ENCODE measurements at places on chromosomes 4 and X. TPM values are rescaled to one million over a fixed set of nuclear protein-coding genes. Genes with fewer than 3 reads are reported as not detected.

DNA sequence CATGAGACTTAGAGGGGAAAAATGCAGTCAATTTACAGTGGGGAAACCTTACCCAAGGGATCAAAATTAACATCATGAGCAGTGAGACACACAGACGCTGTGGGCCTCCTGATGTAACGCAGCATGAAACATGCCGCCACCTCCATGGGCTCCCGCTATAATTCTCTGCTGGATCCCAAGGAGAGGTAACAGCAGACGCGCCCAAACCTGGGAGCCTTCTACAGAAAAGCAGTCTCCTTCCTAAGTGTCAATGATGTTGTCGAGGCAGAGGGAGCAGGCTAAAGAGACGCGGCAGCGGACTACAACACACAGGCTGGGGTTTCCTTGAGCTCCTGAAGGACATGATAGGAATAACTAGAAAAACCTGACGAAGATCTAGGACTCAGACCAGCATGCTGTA is 142.3 kb downstream of the AFAP1 start:
- DNase-seq: no peak

ALPK1 gene
- 20.5 TPM for total RNA-seq

DNA sequence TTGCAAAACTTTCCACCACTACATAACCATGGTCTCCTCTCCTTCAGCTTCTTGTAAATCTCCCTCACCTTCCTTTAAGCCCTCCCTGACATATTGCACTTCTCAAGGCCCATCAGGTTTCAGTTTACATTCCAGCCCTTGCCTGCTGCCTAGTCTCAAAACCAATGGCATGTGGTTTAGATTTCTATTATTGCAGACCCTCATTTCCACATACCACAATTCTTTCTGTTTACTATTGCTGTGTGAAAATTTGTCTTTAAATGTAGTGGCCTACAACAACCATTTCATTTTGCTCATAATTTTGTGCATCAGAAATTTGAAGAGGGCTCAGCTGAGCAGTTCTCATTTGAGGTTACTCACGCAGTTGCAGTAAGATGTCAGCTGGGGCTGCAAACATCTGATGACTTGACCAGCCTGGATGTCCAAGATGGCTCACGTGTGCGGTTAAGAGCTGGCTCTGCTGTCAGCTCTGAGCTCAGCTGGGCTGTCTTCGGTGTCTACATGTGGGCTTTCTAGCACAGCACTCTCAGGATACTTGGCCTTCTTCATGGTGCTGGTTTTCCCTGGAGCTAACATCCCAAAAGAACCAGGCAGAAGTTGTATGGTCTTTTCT is 29.9 kb upstream of the SOD3 start:
- no peak for DNase-seq

SSX2B gene
- total RNA-seq: not detected

DNA sequence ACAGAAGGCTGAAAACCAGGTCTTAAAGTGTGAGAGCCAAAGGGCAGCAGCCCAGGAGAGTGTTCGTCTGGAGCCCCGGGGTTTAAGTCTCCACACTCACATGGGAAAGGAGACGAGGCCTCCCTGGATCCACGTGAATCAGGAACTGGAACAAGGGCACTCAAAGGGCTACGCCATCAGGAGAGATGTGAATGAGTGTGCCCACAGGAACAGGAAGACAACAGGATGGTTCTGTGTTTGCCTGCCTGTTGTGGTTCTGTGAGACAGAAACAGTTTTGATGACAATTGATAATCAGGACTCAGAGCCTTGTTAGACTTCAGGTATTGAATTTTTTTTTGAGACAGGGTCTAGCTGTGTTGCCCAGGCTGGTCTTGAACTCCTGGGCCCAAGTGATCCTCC is 4.9 kb upstream of the CTBP1 start:
- no peak for DNase-seq

ADAMTS3 gene
- 2.9 TPM for total RNA-seq

- no peak for DNase-seq
Observed at GRCh38 chrX:41512394-41512793, 65.3 kb downstream of the NYX start.
